HCT116 (cell line): ENCODE measurements at places on chromosomes 2 and 18. TPM values are rescaled to one million over a fixed set of nuclear protein-coding genes. Genes with fewer than 3 reads are reported as not detected.

RAD51AP2 gene
- total RNA-seq, result 0.10 TPM

RAB6C gene
- not detected for total RNA-seq

DNA sequence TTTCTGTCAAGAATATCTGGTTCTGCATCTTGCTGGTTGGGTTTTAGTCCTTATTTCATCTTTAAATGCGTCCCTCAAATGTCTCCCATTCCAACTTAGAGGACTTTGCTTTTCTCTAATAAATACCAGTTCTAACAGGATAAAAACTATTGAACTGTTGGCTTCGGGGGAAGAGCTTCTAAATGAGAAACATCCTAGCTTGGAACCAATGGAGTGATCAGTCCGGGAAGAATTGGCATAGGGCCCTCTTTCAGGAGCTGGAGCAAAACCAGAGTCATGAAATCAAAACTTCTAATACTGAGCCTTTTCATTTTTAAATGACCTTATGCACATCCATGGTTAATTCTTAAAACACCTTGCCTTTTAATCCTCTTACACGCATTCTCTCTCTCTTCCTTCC lies 401.6 kb upstream of the SMIM21 start:
- no peaks in the 10 kb centered on the region for H3K4me1 ChIP-seq
- no peak for DNase-seq
- no peak overlapping the region for H3K27ac ChIP-seq

CCBE1 gene
- 0.84 TPM for total RNA-seq

DNA sequence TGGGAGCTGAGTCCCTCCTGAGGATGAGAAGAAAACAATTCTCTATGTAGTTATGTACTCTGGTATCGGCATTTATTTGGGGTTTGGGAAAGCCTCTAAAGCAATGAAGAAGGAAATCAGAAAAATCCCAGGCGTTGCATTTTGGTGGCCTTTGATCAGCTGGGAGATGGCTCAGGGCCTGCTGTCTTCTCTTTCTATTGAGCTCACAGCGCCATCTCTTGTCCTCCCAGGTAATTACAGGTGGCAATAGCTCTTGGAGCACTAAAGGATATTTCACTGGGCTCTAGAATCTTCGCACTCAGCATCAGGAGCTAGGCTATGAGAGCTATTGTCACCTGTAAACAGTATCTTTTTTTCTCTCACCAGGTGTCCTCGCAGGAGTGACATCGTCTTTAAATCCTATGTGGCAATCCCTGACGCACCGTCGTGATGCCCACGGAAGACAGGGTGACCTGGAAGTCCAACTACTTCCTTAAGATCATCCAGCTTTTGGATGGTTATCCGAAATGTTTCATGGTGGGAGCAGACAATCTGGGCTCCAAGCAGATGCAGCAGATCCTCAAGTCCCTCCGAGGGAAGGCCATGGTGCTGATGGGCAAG lies 76.1 kb upstream of the PMAIP1 start:
- no peak overlapping the region for H3K27ac ChIP-seq
- no peaks in the 10 kb centered on the region for H3K27me3 ChIP-seq
- H3K4me1 ChIP-seq, result no peaks in the 10 kb centered on the region

DNA sequence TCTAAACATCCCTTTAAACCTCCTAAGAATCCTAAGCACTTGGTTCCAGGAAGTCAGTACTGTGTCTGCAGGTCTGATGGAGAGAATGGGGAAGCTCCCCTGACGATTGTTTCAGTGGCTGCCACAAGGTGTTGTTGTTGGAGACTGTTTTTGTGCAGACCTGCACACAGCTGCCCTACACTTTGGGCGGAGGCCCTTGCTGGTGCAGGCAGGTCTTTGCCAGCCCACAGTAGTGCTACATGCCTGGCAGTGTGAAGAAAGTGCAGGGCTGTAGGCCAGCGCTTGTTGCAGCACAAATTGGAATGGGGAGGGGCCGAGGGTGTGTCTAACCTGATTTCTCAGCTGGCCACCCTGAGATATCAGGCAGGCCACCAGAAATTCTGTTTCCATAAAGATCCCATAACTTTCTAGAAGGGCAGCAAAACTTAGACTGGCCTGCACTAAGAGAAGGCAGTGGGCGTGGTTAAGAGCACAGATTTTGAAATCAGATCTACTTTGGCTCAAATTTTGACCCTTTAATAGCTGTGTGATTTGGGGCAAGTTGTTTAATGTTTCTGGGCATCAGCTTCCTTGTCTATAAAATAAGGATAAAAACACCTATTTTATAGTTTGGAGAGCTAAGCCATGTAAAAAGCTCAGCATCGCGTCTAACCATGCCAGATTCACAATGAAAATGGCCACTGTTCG lies 83.7 kb upstream of the SLC1A4 start:
- H3K4me3 ChIP-seq, result no peak overlapping the region
- no peaks in the 10 kb centered on the region for H3K27me3 ChIP-seq
- H3K36me3 ChIP-seq, result no peaks in the 10 kb centered on the region
- DNase-seq, result no peak

GRCh38 chr2:157596992-157597681 lies 31.5 kb downstream of the ACVR1C start:
- no peak overlapping the region for H3K4me3 ChIP-seq
- no peaks in the 10 kb centered on the region for H3K27me3 ChIP-seq
- H3K4me1 ChIP-seq, result no peaks in the 10 kb centered on the region
- H3K27ac ChIP-seq, result no peak overlapping the region
- no peak for DNase-seq

CCDC121 gene
- total RNA-seq, result 2.1 TPM

MSH2 gene
- total RNA-seq, result 54.9 TPM

DNA sequence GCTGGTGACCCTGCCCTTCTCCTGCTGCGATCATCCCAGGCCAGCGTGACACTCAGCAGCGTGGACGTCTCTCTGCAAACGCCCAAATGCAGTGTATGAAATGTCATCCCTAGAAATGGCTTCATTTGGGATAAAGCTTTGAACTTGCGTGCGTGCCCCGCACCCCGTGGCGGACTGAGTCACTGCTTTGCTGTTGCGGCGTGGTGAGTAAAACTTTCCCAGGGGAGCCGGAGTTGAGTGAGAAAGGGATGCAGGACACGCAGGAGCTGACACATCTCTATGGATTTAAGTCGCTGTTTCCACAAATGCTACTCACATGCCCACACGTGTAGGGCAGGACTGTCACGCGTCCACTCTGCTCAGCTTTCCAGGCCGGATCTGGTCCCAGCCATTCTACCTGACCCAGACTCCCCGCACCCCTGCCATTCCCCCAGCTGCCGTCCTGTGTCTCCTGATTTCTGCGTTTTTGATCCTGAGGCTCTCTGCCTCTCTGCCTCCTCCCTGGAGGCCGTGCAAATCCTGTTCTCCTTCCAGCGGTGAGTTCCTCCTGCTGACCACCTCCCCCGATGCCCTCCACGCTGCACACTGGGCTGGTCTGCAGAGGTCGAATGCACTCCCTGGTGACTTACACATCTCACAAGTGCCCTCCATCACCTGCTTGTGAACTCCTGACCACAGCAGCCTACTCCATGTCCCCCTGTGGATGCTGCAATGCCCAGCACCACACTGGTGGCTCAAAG lies 88.9 kb downstream of the MBP start:
- H3K36me3 ChIP-seq, result no peaks in the 10 kb centered on the region; the same call in 1 of the 2 replicates
- H3K27me3 ChIP-seq, result no peaks in the 10 kb centered on the region
- no peaks in the 10 kb centered on the region for H3K4me1 ChIP-seq
- no peak overlapping the region for H3K4me3 ChIP-seq

- no peaks in the 10 kb centered on the region for H3K36me3 ChIP-seq
- peaks cover 5% of the 10 kb centered on the region; the same call in 1 of the 2 replicates for H3K4me1 ChIP-seq
- H3K27me3 ChIP-seq, result no peaks in the 10 kb centered on the region
- H3K4me3 ChIP-seq, result no peak overlapping the region
- H3K27ac ChIP-seq, result no peak overlapping the region
Measured at GRCh38 chr2:70010576-70011111, 49.2 kb upstream of the ASPRV1 start.

- peaks cover 8% of the 10 kb centered on the region; the same call in 1 of the 2 replicates for H3K27me3 ChIP-seq
- no peaks in the 10 kb centered on the region for H3K4me1 ChIP-seq
- DNase-seq, result no peak
- H3K27ac ChIP-seq, result no peak overlapping the region
- no peak overlapping the region for H3K4me3 ChIP-seq
- H3K36me3 ChIP-seq, result no peaks in the 10 kb centered on the region
Measured at GRCh38 chr18:76335859-76336640, 159.0 kb downstream of the ZNF516 start.

GNAL gene
- total RNA-seq, result 4.6 TPM

TACR1 gene
- total RNA-seq, result not detected

DNA sequence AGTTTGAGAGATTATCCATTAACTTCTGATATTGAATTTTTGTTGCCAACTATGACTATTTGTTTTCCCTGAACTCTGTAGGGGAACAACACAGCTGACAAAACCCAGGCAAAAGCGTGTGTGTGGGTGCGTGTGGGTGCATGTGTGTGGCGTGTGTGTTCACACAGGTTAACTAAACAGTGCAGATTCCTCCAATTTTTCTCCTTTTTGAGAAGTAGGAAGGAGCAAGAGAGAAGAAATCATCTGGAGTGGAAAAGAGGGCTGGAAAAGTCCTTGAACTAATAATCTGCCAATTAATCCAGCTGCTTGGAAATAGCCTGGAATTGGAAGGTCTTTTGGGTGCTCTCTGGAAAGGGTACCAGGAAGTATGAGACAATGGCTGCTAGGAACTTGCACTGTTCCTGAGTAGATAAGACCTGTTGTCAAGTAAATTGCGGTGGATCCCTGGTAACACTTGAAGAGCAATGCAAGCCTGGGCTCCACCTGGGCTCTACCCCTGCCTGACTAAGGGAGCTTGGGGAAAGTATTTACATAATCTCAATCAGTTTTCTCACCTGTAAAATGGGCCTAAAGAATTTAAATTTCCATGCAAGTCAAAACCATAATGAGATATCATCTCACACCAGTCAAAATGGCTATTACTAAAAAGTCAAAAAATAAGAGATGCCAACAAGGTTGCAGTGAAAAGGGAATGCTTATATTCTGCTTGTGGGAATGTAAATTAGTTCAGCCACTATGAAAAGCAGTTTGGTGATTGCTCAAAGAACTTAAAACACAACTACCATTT lies 40.5 kb upstream of the IL1R1 start:
- no peak for DNase-seq
- no peak overlapping the region for H3K27ac ChIP-seq
- H3K36me3 ChIP-seq, result no peaks in the 10 kb centered on the region
- no peaks in the 10 kb centered on the region for H3K4me1 ChIP-seq

NTSR2 gene
- not detected for total RNA-seq

DNA sequence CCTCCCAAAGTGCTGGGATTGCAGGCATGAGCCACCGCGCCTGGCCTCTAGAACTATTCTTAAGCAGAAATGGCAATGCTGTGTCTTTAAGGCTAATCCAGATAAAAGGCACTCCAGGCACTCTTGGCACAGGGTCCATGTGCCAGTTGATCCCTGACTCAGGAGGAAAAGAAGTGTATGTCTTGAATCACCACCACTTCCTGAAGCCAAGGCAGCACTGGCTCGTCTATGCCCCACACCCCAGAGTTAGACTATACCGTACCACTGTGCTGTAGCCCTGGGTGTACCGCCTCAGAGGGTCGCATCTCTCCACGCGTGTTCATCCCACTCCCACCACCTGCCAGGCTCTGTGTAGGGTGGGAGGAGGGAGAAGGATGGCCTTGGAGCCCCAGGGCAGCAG lies 9.0 kb downstream of the TNFRSF11A start:
- H3K4me1 ChIP-seq, result 0 out of 2 replicates have a peak, but pooled peaks cover under 1% of the 10 kb centered on the region
- H3K4me3 ChIP-seq, result no peak overlapping the region
- DNase-seq, result no peak
- no peak overlapping the region for H3K27ac ChIP-seq
- no peaks in the 10 kb centered on the region for H3K27me3 ChIP-seq
- H3K36me3 ChIP-seq, result no peaks in the 10 kb centered on the region

DNA sequence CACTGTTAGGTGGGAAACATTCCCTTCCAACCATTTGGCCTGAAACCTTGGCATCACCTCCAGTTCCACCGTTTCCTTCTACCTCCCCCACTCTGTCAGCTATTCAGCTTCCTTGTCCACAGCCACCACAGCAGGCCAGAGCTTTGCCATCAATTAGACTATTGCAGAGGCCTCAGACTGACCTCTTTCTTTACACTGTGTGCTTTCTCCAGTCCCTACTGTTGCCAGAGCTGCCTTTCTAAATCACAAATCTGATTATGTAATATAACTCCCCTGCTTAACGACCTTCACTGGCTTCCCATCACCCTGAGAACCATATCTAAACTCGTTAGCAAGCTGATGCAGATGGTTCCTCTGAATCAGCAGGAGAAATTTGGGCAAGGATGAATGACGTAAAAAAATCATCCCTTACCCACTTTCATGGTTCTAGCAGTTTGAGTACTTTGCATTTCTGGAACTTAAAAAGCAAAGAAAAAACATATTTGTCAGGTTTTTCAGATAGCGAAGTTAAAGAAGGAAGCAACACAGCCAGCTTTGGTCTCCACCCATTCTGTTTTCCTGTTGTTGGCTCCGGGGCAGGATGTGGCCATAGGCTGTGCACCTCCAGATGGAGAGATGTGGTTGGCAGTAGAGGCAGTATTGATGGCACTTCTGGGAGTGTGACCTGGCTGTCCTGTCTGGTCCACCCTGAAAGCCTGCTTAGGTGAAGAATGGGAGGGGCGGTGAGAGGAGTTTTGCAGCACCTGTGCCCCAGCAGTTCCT lies 422.1 kb downstream of the PARD3B start:
- no peak for DNase-seq
- H3K4me3 ChIP-seq, result no peak overlapping the region
- no peaks in the 10 kb centered on the region for H3K27me3 ChIP-seq
- no peaks in the 10 kb centered on the region for H3K4me1 ChIP-seq
- H3K36me3 ChIP-seq, result no peaks in the 10 kb centered on the region
- no peak overlapping the region for H3K27ac ChIP-seq

GRCh38 chr2:25690058-25690457 lies 16.7 kb upstream of the DTNB start:
- H3K27me3 ChIP-seq, result no peaks in the 10 kb centered on the region
- no peaks in the 10 kb centered on the region for H3K36me3 ChIP-seq

ALLC gene
- not detected for total RNA-seq

GRCh38 chr2:16824472-16824871 lies 158.8 kb upstream of the CYRIA start:
- no peak overlapping the region for H3K27ac ChIP-seq
- DNase-seq, result no peak
- no peaks in the 10 kb centered on the region for H3K4me1 ChIP-seq
- H3K27me3 ChIP-seq, result peaks cover 12% of the 10 kb centered on the region; the same call in 1 of the 2 replicates
- no peak overlapping the region for H3K4me3 ChIP-seq

GRCh38 chr2:51165534-51166260 lies 133.8 kb upstream of the NRXN1 start:
- DNase-seq, result no peak
- H3K4me1 ChIP-seq, result no peaks in the 10 kb centered on the region
- H3K36me3 ChIP-seq, result no peaks in the 10 kb centered on the region
- no peak overlapping the region for H3K27ac ChIP-seq
- no peaks in the 10 kb centered on the region for H3K27me3 ChIP-seq
- H3K4me3 ChIP-seq, result no peak overlapping the region

GRCh38 chr2:10900216-10901109 lies 11.3 kb upstream of the KCNF1 start:
- 0 out of 2 replicates have a peak overlapping the region, but pooled peaks have one; percentile 40 for H3K27ac ChIP-seq
- peaks cover 20% of the 10 kb centered on the region for H3K4me1 ChIP-seq
- H3K4me3 ChIP-seq, result no peak overlapping the region
- H3K27me3 ChIP-seq, result no peaks in the 10 kb centered on the region
